ENCODE measurements at places on chromosomes 4 and X.

DNA sequence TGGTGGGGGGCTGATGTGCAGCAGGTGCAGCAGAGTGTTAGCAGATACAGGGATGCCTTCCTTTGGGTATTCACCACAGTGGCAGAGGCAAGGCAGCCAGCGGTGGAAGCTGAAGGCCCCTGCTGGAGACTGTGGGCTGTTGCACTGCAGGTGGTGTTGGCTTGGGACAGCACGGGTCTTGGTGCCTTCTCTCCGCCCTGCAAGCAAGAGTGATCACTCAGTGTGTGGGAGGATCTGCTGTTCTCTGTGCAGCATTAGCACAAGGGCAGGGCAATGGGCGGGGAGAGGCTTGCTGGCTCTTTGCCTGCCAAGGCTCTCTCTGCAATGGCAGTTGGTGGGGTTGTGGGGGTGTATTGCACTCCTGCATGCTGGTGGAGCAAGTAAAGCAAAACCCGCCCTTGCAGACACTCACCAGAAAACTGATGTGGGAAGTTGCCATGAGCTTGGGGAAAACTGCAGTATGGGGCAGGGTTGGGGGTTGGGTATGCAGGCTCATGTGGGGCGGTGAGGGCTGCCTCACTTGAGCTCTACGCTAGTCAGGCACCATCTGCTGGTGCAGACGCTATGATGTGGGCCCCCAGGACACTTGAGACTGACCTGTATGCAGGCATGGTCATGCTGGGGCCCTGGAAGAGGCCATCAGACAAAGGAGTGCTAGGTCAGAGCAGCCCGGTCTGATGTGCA lies 820.8 kb upstream of the GRIA3 start:
- DNase-seq: no peak

DNA sequence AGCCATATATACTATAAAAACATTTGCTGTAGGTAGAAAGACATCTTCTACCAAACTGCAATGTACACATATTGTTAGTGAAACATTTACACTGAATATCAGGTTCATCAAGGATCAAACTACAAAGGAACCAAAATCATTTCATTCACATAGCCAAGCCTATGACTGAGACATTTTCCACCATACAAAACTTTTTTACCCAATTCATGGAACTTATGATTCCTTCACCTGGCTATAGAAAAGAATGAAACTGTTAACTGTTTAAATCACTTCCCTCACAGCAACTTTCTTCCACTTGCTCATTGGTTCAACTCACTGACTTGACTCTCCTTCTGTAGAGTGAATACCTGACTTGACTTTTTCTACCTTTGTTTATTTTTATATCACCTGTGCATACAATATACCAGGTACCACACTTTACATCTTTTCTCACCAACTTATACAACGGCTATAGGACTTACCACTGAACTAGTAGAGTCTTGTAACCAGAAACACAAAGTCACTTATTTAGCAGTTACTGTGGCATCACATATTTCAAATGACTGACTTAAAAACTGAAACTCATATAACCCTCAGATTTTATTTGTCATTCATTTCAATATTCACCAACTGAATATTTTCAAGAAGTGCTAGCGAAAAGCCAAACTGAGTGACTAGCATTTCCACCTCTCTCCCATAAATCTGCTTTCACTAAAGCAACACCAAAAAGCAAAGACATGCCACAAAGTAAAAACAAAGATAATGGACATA lies 30.9 kb downstream of the CAMK2D start:
- no peak for DNase-seq

DNA sequence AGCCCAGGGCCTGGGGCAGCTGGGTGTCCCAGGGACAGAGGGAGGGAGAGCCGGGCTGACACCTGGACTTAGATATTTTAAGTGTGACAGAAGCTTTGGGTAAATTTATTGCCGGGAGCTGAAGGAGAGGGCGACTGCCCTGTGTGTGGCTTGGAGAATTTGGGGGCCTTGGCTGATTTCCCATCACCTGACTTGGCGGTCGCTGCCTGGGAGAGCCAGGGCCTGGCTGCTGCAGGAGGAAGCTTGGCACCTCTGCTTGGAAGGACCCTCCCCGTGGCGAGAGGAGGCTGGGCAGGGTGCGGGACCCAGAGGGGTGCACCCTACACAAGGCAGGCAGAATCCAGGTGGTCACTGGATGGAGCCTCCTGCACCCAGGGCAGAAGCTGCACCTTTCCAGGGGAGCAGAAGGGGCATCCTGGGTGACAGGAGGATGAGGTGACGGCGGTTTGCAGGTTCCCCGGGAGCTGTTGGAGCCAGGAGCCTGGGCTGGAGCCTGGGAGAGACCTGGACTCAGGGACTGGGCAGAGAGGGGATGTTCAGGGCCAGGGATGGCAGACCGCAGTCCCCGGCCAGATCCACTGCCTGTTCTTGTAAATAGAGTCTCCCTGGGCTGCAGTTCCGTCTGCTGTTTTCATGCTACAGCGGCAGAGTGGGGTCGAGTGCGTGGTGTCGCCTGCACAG lies 72.0 kb downstream of the RGS12 start:
- no peak for DNase-seq

DNA sequence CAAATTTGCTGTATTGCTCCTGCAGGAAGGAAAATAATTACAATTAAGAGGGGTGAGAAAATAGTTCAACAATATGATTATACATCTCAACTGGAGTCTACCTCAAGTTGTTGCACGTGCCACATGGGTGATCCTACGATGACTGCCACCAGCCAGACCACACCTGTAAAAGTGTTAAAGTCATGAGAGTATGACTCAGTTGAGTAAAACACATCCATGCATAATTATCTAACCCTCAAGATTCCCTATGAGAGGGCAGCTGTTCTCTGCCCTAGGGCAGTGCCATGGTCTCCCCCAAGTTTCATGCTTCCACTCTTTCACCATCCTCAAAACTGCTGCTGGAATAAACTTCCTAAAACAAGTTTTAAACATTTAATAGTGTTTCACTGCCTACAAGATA lies 44.1 kb downstream of the QRFPR start:
- DNase-seq: peak; percentile 7

DNA sequence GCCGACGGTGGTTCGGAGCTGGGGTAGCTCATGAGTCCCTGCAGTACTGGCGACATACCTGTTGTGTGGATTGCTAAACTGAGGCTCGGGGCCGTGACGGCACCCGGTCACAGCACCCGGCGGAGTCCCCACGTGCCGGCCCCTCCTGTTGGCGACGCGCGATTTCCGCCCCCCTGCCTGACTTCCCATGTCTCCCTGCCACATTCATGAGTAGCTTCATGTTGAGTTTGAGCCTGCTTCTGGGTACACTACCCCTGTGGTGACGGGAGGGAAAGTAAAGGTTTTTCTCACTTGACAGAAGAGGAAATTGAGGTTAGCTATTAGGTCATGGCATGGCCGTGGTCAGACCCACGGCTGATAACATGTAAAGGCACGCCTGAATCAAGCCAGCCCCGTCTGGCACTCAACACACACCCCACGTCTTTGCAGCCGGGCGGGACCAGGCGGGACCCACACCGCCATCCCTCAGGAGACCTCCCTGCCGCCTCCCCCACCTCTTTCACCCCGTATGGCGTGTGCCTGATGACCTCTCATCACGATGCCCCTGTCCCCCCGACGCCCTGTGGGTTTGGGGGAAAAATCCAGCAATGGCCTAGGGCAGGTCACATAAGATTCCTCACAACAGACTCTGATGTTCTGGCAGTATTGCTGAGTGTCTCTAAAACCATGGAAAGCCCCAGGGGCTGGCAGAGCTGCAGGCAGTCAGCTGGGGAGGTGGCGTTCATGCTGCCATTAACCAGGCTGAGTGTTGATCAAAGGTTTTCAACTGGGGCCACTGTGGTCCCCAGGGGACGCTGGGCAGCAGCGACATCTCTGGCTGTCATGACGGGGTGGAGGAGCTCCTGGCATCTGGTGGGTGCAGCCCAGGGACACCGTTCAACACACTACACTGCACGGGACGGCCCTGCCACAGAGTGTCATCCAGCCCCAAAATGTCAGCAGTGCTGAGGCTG lies 29.2 kb downstream of the P2RY8 start:
- no peak for DNase-seq

DNA sequence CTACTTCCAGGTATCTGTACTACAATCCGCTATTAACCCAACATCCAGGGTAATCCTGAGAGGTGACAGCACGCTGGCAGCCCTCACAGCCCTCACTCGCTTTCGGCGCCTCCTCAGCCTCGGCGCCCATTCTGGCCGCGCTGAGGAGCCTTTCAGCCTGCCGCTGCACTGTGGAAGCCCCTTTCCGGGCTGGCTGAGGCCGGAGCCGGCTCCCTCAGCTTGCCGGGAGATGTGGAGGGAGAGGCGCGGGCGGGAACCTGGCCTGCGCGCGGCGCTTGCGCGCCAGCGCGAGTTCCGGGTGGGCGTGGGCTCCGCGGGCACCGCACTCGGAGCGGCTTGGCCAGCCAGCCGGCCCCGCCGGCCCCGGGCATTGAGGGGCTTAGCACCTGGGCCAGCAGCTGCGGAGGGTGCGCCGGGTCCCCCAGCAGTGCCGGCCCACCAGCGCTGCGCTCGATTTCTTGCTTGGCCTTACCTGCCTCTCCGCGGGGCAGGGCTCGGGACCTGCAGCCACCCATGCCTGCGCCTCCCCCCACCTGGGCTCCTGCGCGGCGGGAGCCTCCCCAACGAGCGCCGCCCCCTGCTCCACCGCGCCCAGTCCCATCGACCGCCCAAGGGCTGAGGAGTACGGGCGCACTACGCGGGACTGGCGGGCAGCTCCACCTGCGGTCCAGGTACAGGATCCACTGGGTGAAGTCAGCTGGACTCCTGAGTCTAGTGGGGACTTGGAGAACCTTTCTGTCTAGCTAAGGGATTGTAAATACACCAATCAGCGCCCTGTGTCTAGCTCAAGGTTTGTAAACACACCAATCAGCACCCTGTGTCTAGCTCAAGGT lies 87.3 kb downstream of the PRSS12 start:
- DNase-seq: no peak

DNA sequence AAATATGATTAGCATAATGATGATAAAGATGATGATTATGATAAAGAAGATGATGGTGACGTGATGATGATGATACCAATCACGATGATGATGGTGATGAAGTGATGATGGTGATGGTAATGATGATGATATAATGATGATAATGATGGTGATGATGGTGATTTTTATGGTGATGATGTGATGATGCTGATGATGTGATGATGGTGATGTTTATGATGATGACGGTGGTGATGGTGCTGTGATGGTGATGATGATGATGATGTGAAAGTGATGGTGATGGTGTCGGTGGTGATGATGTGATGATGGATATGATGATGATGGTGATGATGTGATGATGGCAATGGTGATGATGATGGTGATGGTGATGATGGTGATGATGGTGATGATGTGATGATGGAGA lies 130.8 kb upstream of the PSAPL1 start:
- no peak for DNase-seq

- no peak for DNase-seq
Measured at GRCh38 chr4:1508161-1509160, 102.2 kb upstream of the NKX1-1 start.

- DNase-seq: no peak
Measured at GRCh38 chr4:114782415-114783214, 184.0 kb downstream of the UGT8 start.

- DNase-seq: no peak
Measured at GRCh38 chrX:35040871-35041270, 98.3 kb downstream of the FAM47B start.

- DNase-seq: peak; percentile 63
Measured at GRCh38 chr4:174210952-174211490, 72.4 kb downstream of the FBXO8 start.

DNA sequence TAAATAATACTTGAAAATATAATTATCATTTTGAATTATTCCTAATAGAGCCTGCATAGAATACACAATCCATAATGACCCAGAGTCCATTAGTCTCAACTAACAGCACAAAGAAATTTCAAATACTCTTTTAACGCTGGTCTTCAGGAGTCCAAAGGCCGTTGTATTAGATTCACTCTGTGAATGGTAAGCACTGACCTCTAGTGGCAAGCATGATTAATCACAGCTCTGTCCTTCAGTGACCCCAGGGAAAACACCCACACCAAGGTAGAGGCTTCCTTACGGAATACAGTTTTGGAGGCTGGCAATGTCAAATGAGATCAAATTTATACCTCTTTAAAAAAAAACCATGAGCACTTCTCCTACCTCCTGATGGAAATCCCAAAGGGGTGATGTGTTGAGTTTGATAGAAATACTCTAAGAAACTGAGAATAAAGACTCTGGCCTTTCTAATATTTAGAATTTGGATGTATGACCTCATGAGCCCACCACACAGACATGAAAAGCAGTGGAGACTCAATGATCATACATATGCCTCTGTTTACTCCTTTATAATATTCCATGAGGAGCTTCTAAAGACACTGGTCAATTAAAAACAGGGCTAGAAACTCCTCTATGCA lies 147.2 kb upstream of the DKK2 start:
- DNase-seq: peak; percentile 66

- DNase-seq: peak; percentile 12
Measured at GRCh38 chr4:145230726-145231125, 50.3 kb upstream of the OTUD4 start.

GRCh38 chr4:3202836-3203820 lies 45.8 kb upstream of the MSANTD1 start:
- no peak for DNase-seq

GRCh38 chr4:52892880-52893279 lies 30.8 kb downstream of the RASL11B start:
- no peak for DNase-seq

GRCh38 chr4:97998203-97998602 lies 145.1 kb downstream of the STPG2 start:
- peak; percentile 63 for DNase-seq

- DNase-seq: peak; percentile 69
Measured at GRCh38 chrX:107678957-107679740, 50.8 kb downstream of the PRPS1 start.

- peak; percentile 20 for DNase-seq
Measured at GRCh38 chr4:183256756-183257385, 63.2 kb downstream of the CLDN22 start.

DNA sequence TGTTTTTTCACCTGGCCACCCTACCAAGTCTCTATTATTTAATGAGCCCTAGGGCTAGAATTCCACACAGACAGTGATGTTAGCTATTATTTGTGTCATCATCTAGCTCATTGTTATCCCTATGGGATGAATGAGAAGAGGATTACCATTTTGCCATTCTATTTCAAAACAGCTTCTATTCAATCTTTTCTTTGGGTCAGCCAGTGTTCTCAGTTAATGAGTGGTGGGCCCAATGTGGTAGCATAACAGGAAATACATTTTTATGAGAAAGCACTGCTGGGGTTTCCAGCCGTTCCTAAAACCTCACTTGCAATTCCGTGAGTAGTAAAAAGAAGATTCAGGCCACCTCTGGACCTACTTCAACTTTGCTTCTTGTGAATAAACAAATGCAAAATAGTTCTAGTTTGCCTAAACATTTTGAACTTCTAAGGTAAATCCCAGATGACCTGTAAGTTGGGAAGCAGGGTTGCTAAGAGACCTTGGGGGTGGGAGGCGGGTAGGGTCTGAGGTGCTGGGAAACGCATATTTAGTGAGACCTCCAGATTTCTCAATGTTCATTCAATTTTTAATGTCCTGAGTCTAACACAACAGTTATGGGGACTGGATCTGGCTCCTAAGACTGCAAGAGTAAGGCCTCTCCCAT lies 24.8 kb upstream of the CYP2U1 start:
- no peak for DNase-seq

Measured in bronchial epithelial cell (primary cell).